ENCODE measurements at places on chromosomes 1 and 21. TPM values are rescaled to one million over a fixed set of nuclear protein-coding genes. Genes with fewer than 3 reads are reported as not detected.

DNA sequence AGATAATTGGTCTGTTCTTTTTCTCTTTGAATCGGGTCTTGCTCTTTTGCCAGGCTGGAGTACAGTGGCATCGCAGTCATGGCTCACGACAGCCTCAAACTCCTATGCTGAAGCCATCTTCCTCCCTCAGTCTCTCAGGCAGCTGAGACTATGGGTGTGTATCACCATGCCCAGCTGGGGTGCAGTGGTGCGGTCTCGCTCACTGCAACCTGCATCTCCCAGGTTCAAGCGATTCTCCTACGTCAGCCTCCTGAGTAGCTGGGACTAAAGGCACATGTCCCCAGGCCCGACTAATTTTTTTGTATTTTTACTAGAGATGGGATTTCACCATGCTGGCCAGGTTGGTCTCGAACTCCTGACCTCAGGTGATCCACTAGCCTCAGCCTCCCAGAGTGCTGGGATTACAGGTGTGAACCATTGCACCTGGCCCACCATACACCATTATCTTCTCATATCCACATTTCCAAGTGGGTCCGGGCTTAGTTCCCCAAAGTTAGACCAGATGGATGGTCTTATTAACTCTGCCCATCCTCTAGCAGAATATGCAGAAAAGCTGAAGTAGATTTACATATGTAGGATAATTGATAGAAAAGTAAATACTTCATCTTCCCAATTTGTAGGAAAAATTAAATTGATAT, 13.1 kb downstream of the CCDC17 start:
- no peak for DNase-seq

- peak; percentile 50 for DNase-seq
These were observed at the start of gene ITLN2 for GRCh38 chr1:160954158-160955104. TSS of gene ITLN2 (minus strand) at chr1:160954809. CDS start at chr1:160954741, 68 bp downstream.

DNA sequence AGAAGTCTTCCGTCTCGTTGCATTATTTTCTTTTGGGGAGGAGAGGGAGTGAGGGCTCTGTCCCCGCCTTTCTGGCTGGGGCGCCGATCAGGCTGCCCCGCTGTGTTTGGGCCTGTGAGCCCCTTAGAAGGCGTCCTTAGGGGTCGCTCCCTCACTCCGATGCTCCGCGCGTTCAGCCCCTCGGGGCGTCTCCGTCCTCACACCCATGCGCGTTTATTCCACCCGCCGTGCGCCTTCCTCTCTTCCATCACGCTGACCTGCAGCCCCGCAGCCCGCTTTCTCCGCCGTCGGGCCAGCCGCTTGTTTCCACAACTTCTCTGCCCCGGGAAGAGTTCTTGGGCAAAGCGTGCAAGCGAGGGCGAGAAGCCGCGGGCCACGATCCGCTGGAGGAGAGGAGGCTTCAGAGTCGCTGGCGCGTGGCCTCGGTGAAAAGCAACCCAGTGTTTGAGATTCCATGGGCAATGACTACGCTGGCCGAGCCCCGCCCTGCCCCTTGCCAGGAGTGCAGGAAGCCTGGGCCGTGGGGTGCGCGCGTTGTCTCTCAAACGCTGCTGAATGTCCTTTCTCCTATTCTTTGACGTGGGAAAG, 27.7 kb downstream of the TRIM11 start:
- peak; percentile 8 for DNase-seq

- no peak for DNase-seq
These were observed 189.4 kb downstream of the NCAM2 start for GRCh38 chr21:21187579-21187978.

DNA sequence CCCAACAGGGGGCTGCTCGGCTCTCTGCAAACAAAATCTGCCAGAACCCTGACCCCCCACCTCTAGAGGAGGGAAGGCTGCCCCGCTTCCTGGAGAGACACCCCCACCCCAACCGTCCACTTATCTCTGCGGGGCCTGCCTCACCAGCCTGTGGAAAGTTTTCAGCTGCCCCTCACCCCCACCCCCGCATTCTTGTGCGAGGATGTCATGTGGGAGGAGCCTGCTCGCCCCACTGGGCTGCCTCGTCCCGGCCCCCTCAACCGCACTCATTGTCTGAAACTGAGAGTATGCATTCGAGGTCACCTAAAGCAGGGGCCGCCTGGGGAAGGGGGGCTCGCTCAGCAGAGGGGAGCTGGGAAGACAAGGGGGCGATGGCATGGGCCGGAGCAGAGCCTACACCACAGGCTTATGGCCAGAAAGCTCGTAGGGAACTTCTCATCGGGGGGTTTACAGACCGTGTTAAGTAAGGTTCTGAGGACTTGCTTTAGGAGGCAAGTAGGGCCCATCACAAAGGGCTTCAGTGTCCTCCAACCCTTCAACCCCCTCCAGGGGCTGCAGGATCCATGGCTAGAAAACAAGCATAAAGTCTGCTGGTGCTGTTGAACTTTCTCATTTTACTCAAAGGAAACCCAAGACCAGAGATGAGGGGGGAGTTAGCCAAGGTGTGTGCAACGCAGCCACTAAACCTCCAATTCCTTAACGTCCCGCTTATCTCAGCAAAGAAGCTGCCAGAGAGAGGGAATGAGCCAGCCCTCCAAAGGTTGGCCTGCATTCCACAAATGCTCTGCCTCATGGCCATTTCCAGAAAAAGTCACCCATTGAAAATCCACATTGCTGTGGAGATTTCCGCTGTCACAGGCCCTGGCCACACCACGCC, 9.4 kb downstream of the EPHA2 start:
- DNase-seq = no peak

GRCh38 chr1:114339379-114339778, 171.6 kb downstream of the TRIM33 start:
- no peak for DNase-seq

DNA sequence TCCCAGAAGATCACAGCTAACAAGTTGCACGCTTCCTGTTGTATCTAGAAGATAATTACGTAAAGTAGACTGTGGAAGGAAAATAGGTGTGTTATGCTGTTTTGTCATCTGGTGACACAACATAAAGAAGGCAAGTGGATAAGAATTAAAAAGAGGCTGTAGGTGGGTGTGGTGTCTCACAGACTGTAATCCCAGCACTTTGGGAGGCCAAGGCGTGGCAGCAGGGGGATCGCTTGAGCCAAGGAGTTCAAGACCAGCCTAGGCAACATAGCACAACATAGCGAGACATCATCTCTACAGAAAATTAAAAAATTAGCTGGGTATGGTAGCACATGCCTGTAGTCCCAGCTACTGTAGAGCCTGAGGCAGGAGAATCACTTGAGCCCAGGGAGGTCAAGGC, 17.9 kb upstream of the ZNF281 start:
- DNase-seq = no peak

- DNase-seq = no peak
These were observed 14.0 kb upstream of the AIM2 start for GRCh38 chr1:159090286-159091179.

DNA sequence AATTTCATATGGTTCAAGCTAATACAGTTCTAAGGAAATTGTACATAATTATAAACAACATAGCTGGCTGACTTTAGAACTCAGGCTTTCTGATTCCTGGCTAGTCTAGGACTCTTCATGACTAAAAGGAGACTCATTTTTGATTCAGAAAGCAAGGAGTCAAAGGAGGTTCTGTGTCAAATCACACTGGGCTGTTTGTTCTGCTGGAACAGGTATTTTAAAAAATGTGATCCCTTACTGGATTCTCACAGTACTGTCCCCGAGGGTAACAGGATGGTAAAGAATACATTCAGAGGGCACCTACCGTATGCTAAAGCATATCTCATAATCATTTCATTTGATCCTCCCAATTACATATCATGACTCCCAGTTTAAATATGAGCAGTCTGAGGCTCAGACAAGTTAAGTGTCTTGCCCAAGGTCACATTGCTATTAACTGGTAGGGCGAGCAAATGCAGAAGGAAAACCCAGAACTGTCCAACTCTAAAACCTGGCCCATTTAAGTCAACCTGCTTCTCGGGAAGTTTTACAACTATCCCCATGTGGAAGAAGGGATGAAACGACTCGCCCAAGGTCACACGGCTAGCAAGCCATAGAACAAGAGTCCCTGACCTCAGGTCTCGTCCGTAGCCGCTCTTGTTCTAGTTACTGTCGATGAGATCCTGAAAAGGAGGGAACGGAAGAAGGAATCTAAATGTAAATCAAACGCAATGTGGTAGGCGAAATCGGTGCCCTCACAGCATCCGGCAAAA, 675 bp downstream of the MYSM1 start:
- DNase-seq = no peak

GRCh38 chr1:93275634-93276295, 69.9 kb upstream of the DR1 start:
- DNase-seq = no peak

GRCh38 chr21:17660862-17661261, 48.2 kb upstream of the BTG3 start:
- no peak for DNase-seq

- DNase-seq = no peak
These were observed 66.3 kb downstream of the SIM2 start for GRCh38 chr21:36765229-36765628.

DNA sequence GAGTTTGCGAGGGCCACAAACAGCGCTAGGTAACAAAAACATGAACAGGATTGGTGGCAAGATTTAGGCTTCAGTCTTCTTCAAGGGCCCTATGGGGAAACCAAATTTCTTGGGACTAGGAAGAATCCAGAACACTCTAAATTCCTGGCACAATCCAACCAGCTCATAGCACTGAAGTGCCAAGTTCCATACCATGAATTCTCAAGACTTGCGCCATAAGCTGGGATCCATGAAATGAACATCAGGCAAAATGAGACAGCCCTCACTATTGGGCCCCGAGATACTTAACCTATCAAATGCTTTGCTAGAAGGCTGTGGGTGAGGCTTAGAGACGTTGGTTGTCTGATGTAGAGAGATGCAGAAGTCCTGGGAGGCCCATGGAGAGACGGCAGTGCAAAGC, 322.1 kb downstream of the PAPPA2 start:
- DNase-seq = no peak

- DNase-seq = peak; percentile 27
These were observed 33.4 kb downstream of the TLR5 start for GRCh38 chr1:223109581-223110026.

DNA sequence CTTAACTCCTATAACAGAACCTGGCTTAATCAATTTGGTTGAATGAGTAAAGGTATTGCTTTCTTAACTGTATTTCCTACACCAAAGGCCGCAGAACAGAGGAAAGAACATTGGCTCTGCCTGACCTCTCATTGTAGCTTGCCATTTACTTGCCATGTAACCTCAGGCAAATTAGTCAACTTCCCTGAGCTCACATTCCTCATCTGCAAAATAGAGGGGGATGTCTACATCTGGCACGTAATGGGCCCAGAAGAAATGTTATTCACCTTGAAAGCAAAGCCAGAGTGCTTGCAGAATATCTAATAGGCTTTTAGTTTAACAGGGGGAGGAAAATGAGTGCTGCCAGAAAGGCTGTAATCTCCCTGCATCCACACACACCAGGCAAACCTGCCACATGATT, 44.3 kb downstream of the LAMC2 start:
- DNase-seq = no peak

- DNase-seq = no peak
These were observed 3.3 kb downstream of the PLEKHM2 start for GRCh38 chr1:15687446-15687845.

- no peak for DNase-seq
These were observed 219.6 kb downstream of the LTN1 start for GRCh38 chr21:28773036-28773435.

- DNase-seq = no peak
These were observed 88.2 kb downstream of the PBX1 start for GRCh38 chr1:164647211-164647610.

GRCh38 chr1:36093929-36094328, 5.2 kb downstream of the ADPRS start:
- DNase-seq = no peak

DNA sequence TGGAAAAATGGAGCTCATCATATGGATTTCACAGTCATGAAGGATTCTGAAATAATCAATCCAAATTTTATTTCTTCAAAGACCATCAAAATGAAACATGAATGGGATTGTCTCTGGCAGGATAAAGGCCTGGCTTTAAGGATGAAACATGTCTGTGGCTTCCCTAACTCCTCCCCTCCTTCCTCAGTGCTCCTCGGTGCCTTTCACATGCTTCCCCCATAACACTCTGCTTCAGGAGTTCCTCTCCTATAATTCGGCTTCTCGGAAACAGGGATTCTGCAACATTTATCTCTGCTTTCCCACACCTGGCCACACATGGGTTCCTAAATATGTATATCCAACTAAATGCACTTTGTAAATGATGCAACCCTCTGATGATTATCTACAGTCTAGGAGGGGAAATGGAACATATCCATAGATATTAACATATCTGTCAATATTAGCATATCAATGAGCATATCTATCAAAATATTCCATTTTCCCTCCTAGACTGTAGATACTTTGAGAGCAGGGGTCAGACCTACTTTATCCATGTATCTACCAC, 153.8 kb downstream of the PLPP3 start:
- no peak for DNase-seq

DNA sequence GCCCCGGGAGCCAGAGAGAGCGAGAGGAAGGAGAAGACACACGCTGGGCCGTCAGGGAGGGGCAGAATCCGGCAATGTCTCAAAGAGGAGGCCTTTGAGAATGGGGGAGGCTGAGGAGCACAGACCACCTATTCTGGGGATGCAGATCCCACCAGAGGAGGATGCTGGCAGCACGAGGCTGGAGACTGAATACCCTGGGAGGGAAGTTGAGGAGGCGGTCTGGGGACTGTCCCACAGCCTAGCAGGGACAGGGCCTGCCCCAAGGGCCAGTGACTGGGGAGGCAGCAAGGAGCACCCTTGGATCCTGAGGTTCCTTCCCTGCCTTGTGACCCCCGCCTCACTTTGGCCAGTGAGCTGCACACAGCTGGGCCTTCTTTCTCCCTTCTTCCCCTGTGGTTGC, 49.2 kb downstream of the SLC37A1 start:
- no peak for DNase-seq

GRCh38 chr1:58789322-58789856, 5.5 kb upstream of the JUN start:
- no peak for DNase-seq

- DNase-seq = peak; percentile 52
These were observed 101.3 kb upstream of the ARTN start for GRCh38 chr1:43832255-43832654.

GRCh38 chr1:162187687-162188276, 118.3 kb downstream of the NOS1AP start:
- no peak for DNase-seq

- DNase-seq = no peak
These were observed 127.0 kb downstream of the MRPS6 start for GRCh38 chr21:34200288-34200905.

The SELL gene
- 331 TPM for total RNA-seq

The DCDC2B gene
- total RNA-seq = 0.21 TPM

The MRPS6 gene
- 154 TPM for total RNA-seq

The NHLH1 gene
- 0.32 TPM for total RNA-seq

The HIVEP3 gene
- 22.8 TPM for total RNA-seq

The WDR64 gene
- total RNA-seq = not detected

The RXRG gene
- not detected for total RNA-seq

The LAPTM5 gene
- total RNA-seq = 281 TPM

The CFAP74 gene
- total RNA-seq = not detected

The NBPF4 gene
- total RNA-seq = 0.31 TPM

The FTCD gene
- 0.74 TPM for total RNA-seq

The RIPK4 gene
- 0.60 TPM for total RNA-seq

The TAL1 gene
- 0.30 TPM for total RNA-seq

Measured in activated T-cell treated with anti-CD3 and anti-CD28 coated beads, Interleukin-2, amount 50 U/mL, for 72 hours (primary cell).